ENCODE measurements at places on chromosomes 7 and 10.

GRCh38 chr7:126150278-126150958 is 1102.3 kb downstream of the GRM8 start:
- DNase-seq, result no peak

GRCh38 chr7:129017933-129018538 is 36.9 kb downstream of the TNPO3 start:
- no peak for DNase-seq

DNA sequence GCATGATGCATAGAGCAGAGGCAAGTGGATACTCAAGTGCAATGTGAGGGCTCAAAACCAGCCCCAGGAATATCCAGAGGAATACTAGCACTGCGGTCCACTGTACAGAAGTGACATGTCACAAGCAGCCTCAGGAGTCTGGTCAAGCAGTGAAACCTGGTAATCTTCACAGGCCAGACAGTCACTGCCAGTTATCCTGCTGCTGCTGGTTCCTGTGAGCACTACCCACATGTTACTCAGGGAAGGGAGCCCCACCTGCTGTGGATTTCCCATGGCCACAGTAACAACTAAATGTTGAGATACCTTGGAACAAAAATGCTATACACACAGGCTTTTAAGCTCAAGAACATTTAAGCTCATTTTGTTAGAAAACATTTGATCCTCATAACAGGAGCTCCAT is 103.0 kb downstream of the RNF133 start:
- DNase-seq, result no peak

DNA sequence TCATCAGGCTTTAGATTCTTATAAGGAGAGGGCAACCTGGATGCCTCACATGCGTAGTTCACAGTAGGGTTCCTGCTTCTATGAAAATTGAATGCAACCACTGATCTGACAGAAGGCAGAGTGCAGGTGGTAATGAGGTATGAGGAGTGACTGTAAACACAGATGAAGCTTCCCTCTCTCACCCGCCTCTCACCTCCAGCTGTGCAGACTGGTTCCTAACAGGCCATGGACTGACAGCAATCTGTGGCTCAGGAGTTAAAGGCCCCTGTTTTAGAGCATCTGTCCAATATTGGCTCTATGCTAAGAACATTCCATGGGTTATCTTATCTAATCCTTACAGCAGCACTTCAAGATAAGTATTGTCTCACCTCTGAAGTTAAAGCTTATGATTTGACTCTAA is 213.5 kb upstream of the NRP1 start:
- no peak for DNase-seq

- no peak for DNase-seq
These were observed 77.1 kb downstream of the SH2D4B start for GRCh38 chr10:80614576-80615416.

DNA sequence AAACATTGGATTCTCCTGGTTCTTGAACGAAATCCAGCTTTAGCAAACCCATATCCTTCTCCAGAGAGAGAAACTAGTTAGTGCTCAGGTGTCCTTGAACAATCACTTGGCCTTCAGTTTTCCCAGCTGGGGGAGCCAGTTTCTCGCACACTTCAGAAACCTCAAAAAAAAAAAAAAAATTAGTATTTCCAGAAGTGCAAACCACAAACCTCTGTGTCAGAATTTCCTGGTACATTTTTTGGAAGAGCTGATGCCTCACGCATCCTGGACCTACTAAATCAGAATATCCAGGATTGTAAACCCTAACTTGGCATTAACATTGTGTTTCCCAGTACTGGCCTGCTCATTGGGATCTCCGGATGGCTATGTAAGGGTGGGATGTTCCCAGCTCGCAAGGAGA is 143.4 kb upstream of the EGR2 start:
- DNase-seq, result no peak

GRCh38 chr10:21209495-21209894 is 312.4 kb upstream of the NEBL start:
- no peak for DNase-seq

Measured in RPMI8226 (cell line).